Posterior cingulate gyrus (tissue), 11 donors: ENCODE measurements at places on chromosomes 7 and 10.

DNA sequence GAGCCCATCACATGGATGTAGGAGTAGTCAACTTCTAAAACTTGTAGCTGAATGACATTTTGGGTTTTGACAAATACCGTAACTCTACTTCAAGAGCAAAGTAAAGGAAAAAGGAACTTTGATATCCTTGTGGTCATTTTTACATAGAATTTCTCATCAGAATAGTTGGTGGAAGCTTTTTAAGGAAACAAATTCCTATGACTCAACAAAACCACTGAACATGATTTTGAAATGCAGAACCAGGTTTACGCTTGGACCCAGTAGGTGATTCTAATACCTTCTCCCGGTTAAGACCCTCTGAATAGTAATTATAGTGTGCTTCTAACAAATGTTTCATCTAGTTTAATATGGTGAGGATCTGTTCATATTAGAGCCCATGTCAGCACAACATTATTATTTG is 307.8 kb downstream of the GPR37 start:
- no peak for DNase-seq

DNA sequence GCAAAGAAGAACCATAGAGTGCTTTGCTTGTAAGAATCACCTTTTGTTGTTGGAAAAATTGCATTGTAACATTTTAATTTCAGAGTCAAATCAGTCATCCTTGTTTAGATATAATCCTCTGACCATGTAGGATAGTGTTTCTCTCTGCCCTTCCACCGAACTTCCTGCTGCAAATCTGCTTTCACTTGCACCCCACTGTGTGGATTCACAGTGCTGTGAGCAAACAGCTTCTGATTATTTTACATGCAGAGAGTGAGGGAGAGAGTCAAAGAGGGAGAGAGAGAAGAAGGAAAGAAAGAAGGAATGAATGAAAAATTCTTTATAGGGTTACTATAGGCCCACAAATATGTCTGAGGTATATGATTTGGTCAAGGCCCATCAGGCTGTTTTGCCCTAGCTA is 30.0 kb upstream of the SEM1 start:
- DNase-seq = no peak

GRCh38 chr7:115477193-115477651 is 553.3 kb downstream of the TFEC start:
- no peak for DNase-seq

DNA sequence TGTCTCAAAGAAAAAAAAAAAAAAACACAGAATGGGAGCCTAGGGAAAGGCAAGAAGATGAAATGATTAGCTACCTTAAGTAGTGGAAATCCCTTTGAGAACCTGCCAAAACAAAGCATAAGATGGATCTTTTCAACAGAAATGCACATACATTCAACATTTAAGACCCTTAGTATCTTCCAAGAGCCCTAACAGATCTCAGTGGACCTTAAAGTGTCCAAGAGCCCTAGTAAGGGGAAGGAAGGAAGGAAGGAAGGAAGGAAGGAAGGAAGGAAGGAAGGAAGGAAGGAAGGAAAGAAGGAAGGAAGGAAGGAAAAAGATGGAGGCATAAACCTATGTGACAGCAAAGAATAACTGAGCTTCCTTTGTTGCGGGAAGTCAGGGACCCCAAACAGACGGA is 11.6 kb upstream of the MACROH2A2 start:
- DNase-seq = no peak

- DNase-seq = no peak
Measured at GRCh38 chr7:97512441-97513207, 219.3 kb upstream of the TAC1 start.

DNA sequence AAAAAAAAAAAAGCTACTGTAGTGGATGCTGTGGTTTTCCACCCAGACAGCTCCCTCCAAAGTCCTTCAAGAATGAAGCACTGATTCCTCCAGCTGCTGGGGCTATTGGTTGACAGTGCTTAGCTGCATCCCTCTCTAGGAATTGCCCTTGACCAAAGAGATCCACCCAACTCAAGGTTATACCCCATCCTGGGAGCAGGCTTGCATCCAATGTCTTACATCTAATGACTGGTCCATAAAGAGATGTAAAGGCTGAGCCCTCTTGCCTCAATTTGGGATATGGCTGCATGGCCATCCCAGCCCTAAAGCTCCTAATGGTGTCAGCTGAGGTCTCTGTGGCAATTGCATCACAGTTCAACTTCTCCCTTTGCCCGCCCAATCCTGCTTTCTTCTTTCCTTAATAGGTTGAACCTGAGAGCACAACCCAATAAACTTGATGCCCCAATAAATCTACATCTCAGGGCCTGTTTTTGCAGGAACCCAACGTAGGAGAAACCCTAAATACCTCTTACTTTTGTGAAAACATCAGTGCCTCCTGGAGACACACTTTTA is 4.4 kb downstream of the GPR37 start:
- DNase-seq = no peak

GRCh38 chr7:27922907-27923641 is 183.1 kb downstream of the TAX1BP1 start:
- no peak for DNase-seq

- no peak for DNase-seq
Measured at GRCh38 chr10:132112611-132113010, 46.9 kb downstream of the JAKMIP3 start.

GRCh38 chr7:149310113-149310836 is 48.3 kb downstream of the ZNF783 start:
- DNase-seq = no peak

- no peak for DNase-seq
Measured at GRCh38 chr10:7231509-7232414, 179.1 kb downstream of the SFMBT2 start.

- DNase-seq = no peak
Measured at GRCh38 chr7:3780525-3780924, 479.5 kb downstream of the SDK1 start.

DNA sequence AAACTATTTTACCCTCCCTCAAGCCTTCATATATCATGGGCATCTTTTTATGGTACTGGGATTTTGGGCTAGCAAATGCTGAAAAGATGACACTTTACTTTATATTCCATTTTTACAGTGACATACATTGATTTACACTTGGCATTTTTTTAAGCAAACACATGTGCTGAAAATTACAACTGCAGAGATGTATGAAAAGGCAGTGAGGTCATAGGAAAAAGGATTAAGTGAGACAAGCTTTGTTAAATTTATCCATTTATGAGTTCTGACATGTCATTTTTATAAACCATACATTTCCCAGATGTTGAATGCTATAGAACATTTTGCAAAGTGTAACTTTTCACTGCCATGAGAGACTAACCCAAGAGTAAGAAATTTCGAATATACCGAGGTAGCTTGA is 68.8 kb upstream of the RSU1 start:
- DNase-seq = no peak

- DNase-seq = no peak
Measured at GRCh38 chr7:30163231-30163894, 28.6 kb downstream of the MTURN start.

- peak; percentile 72 for DNase-seq
Measured at GRCh38 chr7:157401567-157402387, 65.0 kb downstream of the DNAJB6 start.

DNA sequence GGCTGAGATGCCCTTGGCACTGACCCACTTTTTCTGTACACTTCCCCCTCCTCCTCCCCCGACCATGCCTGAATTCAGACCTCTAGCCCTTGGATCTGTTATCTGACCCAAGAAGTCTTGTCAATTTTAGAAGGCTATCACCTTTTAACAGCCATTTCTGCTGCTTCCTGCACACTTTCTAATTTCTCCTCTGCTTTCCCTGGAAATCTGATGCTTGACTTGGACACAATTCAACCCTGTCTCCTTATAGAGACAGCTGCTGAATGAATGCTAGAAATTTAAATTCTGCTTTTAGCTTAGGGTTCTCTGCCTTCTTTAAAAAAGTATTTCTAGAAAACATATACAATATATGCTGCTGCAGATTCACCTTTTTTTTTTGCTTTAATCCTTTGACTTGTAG is 417.9 kb upstream of the KLF6 start:
- DNase-seq = no peak

DNA sequence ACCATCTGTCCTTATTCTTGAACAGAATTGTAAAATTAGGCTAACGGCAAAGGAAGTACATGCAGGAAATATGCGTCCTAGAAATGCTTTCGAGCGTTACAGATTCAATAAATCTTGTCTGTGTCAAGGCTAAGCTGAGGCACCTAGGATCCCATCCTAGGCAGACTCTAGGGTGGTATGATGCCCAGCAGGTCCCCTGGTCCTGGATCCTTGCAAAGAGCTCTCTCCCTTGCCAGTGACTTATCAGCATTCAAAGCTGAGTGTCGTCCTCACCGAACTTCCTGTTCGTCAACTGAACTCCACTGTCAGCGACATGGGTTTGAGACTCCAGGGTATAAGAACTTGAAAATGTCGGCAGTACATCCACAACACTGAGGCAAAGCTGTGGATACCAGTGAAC is 61.5 kb downstream of the AKR1E2 start:
- DNase-seq = no peak

DNA sequence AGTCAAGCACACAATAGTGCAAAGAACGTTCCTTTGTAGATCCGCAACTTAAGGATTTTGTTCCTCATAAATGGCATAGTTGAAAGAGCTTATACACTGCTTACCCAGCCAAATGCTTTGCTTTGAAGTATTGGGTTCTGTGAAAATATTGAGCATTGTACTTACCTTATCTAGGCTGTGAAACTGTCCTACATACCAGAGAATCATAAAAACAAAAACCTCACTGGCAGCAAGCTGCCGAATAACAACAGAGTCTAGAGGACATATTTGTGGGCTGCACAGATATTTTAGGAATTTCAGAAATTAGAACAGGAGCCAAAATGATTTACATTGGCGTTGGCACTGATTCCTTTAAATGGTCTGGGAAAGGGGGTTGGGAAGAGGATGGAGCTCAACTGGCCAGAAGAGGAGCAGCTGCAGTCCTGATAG is 174.8 kb downstream of the RTKN2 start:
- DNase-seq = no peak

- DNase-seq = no peak
Measured at GRCh38 chr7:143416565-143417149, 8.0 kb upstream of the EPHA1 start.

GRCh38 chr7:16344927-16345326 is 76.4 kb downstream of the CRPPA start:
- no peak for DNase-seq

DNA sequence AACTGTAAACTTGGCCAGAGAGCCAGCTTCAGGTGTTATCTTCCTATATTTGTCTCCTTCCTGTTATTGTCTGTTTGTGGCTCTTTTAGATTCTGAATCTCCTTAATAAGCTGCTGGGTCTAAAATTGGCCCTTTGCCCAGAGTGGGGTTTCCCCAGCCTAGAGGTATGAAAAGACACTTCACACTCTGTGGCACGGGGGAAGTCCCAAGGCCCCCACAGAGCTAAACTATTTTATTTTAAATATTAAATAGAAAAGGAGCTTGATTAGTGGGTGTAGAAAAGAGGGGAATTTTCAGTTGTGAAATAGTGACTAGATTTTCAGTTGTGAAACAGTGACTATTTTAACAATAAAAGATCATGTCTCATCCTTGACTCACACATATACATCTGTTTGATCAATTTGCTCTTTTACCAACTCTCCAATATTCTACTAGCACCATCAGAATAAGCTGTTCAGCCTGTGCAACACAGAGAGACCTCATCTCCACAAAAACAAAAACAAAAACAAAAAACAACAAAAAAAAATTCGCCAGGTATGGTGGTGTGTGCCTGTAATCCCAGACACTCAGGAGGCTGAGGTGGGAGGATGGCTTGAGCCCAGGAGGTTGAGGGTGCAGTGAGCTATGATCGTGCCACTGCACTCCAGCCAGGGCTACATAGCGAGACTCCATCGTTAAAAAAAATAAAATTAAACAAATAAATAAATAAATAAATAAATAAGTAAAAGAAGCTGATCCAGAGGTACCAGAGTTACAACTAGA is 24.9 kb upstream of the ADO start:
- no peak for DNase-seq

DNA sequence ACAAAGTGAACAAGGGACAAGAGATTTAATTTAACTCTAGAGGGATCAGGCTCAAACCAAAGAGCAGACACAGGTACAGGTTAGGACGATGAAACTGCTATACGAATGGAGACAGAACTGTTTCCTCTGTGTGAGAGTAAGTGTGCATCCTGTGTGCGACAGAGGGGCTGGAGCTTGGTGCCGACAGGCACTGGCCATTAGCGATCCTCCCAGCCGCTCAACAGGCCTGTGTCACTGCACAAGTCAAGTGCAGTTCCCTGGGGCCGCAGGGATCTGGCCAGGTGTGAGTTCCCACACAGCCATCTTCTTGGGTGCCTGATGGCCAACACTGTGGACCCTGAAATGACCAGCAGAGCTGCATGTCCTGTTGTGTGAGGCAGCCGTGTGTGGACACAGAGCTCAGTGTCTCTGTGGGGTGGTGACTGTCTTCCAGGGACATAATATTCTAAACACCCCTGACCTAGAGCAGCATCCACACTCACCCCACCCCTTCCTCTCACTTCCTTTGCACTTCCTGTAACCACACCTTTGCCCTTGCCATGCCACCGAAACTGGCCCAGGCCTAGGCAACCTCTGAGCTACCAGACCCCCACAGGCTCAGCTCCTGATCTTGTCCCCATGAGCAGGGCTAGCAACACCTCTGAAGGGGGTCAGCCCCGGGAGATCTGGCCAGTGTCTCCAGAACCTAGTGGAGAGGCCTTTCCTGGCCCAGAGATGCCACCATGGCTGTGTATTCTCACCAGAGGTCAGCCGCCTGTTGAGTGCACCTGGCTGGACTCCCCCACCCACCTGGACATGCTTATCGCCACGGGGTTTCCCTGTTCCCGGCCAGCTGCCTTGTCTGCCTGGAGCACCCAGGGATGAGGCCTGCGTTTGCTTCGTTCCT is 11.7 kb upstream of the TBRG4 start:
- no peak for DNase-seq

DNA sequence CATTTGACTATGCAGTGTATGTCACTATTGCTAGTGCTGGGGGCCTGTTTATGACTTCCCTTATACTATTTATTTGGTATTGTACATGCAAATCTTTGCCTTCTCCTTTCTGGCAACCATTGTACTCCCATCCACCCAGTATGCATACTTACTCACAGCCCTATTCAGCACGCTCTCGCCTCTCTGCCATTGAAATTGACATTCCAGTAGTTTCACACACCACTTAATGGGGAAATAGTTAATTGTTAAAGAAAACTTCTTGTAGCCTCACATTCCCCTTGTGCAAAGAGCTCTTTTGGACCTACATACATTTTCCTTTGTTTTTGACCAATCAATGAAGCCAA is 9.9 kb downstream of the CLDN12 start:
- DNase-seq = no peak

DNA sequence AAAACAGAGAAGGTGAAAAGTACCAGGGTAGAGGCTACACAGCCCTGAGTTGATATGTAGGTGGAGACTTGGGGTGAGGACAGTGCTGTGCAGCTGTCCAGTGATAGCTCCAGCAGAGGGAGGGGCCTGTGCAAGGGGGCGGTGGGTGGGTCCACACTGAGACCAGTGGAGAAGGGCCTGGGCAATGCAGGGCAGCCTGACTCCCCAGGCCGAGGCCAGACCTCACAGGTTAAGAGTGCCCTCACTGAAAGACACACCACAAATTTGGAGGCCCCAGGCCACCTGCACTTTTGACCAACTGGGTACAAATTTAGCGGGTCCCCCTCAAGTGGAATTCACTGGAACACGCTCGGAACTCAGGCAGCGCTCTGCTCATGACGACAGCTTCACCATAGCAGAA is 6.7 kb upstream of the RASGEF1A start:
- peak; percentile 28 for DNase-seq

GRCh38 chr10:4683137-4683536 is 142.9 kb upstream of the AKR1E2 start:
- DNase-seq = no peak

- DNase-seq = no peak
Measured at GRCh38 chr10:9299966-9300365, 1245.5 kb downstream of the GATA3 start.

- peak; percentile 40 for DNase-seq
Measured at GRCh38 chr10:132859084-132859855, 73.3 kb upstream of the NKX6-2 start.
